ENCODE measurements at places on chromosomes 11 and 22.

GRCh38 chr11:61694946-61695706 lies 14.9 kb downstream of the DAGLA start:
- no peak for DNase-seq

DNA sequence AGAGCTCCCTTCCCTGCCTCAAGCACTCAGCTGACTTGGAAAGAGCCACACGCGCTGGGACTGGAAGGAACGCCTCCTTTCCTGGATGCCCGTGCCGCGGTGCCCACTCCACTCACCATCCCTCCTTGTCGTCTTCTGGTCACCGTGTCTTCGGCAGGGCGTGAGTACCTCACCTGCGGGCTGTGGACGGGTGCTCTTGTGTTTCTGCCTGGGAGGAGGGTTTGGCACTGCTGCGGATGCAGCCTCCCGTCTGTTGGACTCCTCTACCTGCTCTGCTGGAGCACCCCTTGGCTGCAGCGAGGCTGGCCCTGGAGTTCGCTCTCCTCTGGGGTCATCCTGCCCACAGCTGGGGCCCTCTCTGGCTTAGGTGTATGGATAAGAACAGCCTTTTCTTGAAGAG lies 612.7 kb downstream of the BRD1 start:
- DNase-seq, result no peak

GRCh38 chr11:124983674-124984511 lies 29.9 kb downstream of the CCDC15 start:
- DNase-seq, result no peak

DNA sequence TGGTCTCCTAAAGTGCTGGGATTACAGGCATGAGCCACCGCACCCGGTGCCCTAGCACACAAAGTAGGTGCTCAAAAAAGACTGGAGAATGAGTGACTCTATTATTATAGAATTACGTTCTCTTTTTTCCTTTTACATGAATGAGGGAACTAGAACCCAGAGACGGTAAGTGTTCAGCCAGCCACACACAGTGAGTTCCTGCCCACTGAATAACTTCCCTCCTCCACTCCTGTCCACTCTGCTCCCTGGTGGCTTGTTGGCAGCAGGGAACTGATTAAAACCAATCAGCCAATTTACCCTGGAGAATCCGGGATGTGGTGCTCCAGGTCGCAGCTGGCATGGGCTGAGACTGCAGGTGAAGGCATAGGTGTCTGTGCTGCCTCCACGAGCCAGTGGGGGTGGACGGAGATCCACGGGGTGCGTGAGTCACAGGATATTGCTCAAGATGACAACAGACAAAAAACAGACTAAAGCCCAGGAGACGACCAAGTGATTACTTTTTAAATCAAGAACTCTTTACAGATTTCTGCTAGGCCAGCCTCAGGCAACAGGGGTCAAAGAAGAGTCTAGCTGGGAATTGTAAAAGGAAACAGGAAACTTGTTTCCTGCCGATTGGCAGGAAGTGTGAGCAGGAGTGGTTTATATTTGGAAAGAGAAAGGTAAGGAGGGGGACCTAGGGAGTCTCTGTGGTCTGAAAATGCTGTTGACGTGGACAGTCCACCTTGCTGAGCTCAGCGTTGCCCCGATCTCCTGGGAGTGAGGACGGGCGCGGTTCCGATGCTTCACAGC lies 95.2 kb upstream of the TP53I11 start:
- DNase-seq, result no peak

DNA sequence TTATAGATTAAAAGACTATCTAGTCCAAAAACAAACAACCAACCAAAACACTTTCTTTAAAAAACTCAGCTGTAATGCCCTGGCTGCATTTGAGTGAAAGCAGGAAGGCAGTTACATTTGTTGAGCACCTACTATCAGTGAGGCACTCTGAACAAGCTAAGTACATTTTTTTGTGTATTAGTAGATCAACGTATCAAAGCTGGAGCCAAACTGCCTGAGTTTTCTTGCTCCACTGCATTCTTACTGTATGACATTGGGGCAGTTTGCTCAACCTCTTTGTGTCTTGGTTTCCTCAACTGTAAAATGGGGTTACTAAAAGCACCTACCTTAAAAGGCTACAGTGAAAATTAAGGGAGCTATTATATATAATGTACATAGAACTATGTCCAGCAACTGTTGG lies 22.0 kb downstream of the COA4 start:
- no peak for DNase-seq

DNA sequence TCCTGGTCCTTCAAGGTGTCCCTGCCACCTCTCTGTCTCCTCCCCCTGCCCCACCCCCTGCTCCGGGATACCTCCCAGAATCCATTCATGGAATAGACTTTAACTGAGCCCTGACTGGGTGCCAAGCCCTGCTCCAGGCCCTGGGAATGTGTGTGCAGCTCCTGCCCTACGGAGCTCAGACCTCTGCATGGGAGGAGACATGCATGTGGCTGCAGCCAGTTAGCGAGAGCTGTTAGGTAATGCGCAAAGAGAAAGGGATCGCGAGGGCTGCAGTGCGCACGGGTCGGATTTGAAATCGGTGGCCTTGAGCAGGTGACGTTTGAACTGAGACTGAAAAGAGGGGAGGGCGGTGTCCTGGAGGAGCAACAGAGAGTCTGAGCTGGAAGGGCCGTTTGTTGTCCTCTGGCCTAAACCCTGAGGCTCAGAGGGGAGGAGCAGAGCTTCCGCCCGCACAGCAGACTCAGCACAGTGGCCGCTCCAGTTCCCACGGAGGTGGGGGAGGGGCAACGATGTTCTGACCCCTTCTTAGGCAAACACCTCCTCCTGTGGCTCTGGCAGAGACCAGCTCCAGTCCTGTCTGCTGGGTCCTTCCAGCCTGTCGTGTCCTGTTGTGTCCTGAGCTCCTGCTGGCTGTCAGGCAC lies 19.8 kb upstream of the LRRC10B start:
- no peak for DNase-seq

- DNase-seq, result no peak
These were observed 180.0 kb downstream of the CTTN start for GRCh38 chr11:70578371-70578770.

DNA sequence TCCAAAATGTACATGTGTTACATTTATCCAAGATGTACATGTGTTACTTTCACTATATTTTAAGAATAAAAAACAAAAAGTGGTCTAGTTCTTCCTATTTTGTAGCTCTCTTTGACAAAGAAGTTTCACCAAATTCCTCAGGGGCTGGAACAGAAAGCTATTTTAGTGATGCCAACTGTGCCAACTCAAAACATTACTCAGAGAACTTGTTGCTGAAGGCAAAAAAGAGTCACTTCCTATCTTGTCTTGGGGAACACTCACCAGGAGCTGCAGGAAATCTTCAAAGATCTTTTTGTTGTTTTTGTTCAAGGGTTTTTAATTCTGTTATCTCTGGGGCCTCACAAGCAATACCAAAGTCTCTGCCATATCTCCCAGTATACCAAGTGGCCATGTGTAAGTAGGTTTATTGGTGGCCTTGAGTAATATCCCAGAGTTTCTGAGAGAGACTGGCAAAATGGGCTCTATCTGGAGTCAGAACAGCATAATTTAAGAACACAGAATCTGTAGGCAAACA lies 13.6 kb upstream of the EED start:
- DNase-seq, result no peak

- no peak for DNase-seq
These were observed 23.0 kb upstream of the OR9Q1 start for GRCh38 chr11:58000699-58001098.

DNA sequence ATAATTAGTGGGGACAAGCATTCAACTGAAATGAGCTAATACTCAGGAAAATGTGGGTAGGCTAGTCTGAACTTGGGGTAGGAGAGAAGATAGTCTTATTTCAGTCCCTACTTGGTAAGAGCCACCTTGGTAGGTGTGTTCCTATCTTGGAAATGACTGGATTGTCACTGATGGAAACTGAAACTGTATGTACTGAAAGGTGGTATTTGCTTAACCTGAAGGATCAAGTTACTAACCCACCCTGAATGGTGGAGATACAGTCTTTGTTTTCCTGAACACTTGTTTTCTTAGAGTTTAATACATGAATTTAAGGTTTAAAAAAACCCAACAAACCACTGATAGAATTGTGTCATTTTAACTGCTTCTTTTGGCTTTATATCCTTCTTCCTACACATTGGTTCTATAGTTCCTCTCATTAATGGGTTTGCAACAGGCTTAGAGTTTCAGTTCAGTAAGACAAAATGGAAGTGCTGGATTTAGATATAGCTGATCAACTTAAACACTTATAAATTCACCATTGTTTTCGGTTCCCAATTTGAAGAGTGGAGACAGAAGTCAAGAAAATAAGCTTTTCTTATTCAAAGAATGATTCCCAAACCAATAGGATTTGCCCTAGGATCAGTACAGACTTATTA lies 4.2 kb downstream of the FAR1 start:
- DNase-seq, result no peak

GRCh38 chr11:32280339-32280738 lies 155.0 kb downstream of the WT1 start:
- DNase-seq, result no peak

DNA sequence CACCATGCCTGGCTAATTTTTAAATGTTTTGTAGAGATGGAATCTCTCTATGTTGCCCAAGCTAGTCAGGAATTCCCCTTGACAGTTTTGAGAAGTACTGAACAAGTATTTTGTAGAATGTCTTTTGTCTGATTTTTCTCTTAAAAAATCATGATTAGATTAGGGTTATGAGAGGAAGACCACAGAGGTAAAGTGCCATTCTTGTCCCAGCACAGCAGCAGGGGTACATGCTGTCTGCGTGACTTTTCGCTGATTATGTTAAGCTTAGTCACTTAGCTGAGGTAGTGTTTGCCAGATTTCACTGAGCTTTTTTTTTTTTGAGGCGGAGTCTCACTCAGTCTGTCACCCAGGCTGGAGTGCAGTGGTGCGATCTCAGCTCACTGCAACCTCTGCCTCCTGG lies 13.6 kb upstream of the NUP160 start:
- DNase-seq, result no peak

DNA sequence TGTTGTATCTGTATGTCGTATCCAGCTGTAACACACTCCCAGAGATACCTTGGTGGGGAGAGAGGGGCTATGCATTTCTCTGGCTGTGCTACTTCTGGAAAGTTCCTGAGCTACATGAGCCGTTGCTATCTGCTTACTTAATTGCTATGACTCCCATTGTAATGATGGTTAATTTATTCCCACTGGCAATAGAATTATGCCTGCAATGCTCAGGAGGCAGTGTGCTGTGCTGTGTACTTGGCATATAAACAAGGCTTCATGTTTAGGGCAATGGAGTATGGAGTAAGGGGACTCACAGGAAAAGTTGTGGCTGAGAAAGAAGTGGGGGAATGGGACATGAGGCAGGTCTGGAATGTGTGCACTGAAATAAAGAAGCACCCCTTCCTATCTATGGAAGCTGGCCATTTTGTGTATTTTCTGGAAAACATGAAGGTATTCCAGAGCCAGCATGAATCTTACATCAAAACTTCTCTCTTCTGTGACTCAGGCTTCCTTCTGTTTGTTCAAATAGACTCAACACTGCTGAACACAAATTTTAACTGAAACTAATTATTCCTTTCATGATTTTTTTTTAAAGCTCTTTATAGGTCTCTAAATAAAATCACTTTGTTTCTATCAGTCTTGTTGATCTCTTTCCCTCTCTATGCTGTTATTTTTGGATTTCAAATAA lies 40.6 kb downstream of the CD44 start:
- DNase-seq, result no peak

GRCh38 chr11:13875643-13876042 lies 86.9 kb upstream of the SPON1 start:
- DNase-seq, result no peak

DNA sequence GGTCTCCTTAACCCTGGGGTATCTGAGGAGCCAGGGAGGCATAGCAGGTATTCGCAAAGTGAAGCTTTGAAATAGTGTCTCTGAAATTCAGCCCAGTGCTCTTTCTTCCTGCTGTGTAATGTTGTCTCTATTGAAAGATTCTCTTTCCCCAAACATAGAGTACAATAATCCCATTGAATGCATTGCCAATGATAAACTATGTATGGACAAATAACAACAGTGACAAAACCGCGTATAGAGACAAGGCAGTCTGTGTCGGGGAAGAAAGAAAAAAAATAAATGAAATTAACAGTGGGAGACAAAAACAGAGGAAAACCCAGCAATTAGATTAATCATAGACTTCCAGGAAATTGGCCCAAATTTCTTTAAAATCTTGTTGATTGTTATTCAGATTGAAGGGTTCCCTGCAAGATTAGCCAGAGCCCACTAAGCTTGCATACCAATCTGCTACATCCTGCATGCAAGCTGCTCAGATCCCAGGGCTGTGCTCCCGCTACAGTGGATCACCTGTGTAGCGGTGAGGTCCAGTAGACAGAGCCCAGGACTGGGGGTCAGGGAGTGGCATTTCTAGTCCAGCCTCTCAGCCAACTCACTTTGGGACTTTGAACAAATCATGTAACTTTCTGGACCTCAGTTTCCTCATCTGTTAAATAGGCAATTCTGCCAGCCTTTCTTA lies 492.8 kb downstream of the INSC start:
- no peak for DNase-seq

- DNase-seq, result peak; percentile 67
These were observed 40.8 kb downstream of the TBC1D22A start for GRCh38 chr22:46803031-46803880.

DNA sequence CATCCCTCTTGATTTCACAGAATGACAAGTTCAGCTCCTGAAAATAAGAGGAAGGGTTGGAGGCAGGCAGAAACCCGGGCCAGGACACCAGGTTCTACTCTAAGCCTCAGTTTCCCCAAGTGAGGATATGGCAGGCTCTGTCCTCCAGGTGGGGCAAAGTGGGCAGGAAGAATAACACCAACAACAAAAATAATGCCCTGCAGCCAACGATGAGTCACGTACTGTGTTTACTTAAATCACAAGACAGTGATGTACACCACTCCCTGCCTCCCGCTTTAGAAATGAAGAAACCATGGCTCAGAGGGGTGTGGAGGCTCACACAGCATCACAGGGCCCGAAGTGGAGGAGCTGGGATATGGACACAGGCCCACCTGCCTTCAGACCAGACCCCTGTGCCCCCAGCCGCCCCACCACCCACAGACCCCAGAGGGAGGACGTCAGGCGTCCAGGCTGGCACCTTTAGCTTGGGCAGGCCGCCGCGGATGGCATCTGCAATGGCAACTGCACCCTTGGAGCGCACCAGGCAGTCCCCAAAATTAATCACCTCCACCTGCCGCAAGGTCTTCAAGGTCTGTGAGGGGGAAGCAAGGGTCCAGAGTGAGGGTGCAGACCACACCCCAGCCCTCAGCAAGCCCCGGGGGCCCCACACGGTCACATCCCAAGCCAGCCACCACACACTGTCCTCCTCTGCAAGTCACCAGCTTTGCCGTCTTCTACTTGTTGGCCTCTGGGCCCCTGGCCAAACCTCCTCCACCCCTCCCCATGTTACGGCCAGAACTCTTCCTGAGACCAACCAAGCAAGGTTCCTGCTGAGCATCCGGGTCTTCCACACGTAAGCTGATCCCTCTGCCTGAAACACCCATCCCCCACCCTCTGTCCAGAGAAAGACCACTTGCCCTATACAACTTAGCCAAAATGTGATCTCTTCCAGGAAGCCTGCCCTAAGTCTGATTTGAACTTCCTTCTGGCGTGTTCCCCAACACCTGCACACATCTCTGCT lies 15.8 kb upstream of the CHADL start:
- DNase-seq, result no peak

DNA sequence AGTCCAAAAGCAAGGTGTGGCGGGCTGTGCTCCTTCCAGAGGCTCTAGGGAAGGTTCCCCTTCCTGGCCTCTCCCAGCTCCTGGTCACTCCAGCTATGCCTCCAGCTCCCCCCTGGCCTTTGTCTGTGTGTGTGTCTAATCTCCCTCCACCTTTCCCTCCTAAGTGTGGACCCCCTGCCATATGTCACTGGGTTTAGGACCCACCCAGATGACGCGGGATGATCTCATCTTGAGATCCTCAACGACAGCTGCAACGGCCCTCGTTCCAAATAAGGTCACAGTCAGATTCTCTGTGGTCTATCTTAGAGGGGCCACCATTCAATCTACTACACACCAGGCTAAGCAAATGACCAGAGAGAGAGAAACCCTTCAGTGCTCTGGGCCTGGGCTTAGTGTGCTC lies 107.9 kb downstream of the ARHGAP8 start:
- no peak for DNase-seq

Data from activated CD4-positive, alpha-beta T cell treated with anti-CD3 and anti-CD28 coated beads for 4 hours (primary cell).